Epithelial cell of esophagus (primary cell): ENCODE measurements at places on chromosomes 3 and 15.

GRCh38 chr3:116905794-116906193 is 196.2 kb downstream of the TUSC7 start:
- peak; percentile 74 for DNase-seq

GRCh38 chr15:33915571-33916407 is 52.5 kb upstream of the CHRM5 start:
- peak; percentile 67 for DNase-seq

DNA sequence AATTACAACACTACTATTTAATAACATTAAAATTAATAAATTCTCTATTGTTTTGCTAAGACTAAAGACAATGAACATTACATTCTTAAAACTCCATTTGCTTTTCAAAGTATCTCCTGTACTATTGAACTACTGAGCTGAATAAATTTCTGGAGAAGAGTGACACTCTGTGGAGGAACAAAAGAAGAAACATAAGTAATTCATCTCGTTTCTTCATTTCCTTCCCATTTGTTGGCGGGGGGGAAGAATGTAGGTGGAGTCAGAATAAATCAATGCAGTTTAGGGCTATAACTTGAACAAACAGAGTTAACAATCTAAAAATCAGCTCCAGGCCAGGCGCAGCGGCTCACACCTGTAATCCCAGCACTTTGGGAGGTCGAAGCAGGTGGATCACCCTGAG is 32.7 kb downstream of the EFHB start:
- no peak for DNase-seq

DNA sequence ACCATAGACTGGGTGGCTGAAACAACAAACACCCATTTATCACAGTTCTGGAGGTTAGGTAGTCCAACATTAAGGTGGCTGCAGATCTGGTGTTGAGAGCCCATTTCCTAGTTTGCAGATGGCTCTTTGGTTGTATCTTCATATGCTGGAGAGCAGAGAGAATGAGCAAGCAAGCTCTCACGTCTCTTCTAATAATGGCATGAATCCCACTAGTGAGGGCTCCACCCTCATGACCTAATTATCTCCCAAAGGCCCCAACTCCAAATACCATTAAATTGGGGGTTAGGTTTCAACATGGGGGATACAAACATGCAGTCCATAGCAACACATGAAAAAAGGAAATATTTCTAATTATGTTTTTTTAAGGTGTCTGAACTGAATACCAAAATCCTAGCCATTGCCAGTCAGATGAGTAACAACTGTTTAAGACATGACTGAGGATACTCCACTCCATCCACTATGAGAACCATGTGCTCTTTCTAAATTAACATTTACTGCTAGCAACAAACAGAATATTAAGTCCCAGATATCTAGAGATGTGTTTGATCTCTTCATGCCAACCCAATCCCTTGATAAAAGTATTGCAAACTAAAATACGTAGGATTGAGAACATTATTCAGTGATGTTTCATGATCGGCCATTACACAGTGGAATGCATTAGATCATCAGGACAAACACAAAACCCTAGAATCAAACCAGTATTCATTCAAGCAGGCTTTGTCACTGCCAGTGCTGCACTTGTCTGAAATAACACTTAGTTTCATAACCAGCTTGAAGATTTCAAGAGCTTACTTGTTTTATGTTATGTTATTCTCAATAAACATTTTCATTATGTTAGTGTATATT is 340.3 kb downstream of the SLC9A9 start:
- DNase-seq = peak; percentile 82

DNA sequence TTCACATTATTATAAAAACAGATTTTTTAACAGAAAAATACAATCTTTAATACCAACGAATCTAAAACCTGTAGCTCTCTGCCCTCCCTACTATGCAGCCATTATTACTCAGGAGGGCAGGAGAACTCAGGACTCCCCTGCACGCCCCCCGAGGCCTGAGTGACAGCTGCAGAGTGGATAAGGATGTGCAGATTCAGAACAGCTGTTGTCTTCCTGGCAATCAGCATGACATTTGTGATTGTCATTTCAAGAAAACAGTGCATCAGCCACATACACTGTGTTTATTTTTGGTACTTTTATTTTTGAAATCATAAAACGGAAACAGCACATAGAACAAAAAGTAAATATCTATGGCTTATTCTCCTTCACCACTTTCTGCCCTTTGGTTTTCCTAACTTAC is 450.8 kb downstream of the OCA2 start:
- DNase-seq = no peak

GRCh38 chr3:150014782-150015181 is 44.1 kb upstream of the PFN2 start:
- no peak for DNase-seq

GRCh38 chr3:126036056-126036549 is 47.8 kb downstream of the SLC41A3 start:
- no peak for DNase-seq

GRCh38 chr15:37099319-37100108 is 835 bp downstream of the MEIS2 start:
- peak; percentile 65 for DNase-seq

DNA sequence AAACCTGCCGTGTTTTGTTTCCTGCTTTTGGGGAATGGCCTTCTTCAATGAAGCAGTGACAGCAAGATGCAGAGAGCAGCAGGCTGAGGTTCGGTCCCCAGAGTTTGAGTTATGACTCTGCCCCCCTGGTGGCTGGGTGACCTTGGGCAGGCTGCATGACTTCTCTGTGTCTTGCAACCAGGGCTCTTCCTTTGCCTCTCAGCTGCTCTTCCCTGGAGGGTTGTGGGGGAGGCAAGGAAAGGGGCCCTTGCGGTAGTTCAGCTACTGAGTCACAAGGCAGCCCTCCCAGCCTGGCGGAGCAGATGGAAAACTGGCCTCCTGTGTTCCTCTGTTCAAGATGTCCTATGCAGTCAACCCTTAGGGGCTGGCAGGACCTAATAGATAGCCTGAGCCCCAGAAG is 17.1 kb downstream of the CTXND1 start:
- DNase-seq = peak; percentile 50

GRCh38 chr3:188083011-188083410 is 70.9 kb upstream of the LPP start:
- DNase-seq = no peak

GRCh38 chr3:9879830-9880549 is at the start of gene CIDEC:
Gene CIDEC (minus strand): TSS chr3:9880253. CDS start chr3:9878486, 1,767 bp downstream.
- no peak for DNase-seq

DNA sequence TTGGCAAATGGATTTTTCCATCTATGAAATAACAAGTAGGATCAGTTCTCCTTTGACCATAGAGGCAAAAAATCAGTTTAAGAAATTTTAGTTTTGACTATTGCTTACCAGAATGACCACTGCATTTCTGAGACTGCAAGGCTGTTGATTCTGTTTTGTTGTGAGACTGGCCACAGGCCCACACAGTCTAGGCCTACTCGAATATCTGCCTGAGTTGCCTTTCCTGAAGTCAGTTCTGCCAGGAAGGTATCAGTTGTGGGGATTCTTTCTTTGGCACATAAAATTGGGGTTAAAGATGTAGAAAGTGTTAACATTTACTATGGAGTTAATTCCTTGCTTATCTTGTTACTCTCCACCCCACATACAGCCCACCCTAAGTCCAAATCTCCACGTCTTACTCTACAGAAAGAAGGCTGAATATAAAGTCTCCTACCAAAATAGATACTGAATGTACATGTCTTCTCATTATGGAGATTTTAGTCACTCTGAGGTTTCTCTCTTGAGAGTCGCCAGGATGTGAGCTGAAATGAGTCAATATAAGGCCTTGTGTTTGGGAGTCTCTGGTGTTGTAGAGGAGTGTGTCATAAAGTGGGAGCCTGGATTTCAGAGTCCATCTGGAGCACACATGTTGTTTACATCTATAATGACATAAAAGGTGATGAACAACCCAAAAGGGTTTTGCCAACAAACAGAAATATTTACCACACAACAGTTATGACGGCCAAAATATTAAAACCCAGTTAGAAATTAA is 45.0 kb upstream of the WWTR1 start:
- DNase-seq = peak; percentile 64

DNA sequence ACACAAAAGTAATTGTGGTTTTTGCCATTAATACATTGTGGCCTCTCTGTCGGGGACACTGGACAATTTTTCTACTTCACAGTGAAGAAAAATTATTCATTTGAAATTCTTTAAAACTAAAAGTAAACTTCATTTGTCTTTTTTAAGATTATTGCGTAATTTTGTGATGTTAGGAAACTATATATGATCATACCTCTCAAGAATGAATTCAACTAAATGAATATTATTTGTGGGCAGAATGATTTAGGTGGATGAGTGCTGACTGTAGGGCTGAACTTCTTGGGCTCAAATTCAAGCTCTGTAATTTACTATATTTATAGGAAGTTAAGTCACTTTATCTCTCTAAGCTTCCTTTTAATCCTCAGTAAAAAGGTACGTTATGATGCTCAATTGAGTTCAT is 441.2 kb downstream of the ROBO1 start:
- DNase-seq = peak; percentile 6

DNA sequence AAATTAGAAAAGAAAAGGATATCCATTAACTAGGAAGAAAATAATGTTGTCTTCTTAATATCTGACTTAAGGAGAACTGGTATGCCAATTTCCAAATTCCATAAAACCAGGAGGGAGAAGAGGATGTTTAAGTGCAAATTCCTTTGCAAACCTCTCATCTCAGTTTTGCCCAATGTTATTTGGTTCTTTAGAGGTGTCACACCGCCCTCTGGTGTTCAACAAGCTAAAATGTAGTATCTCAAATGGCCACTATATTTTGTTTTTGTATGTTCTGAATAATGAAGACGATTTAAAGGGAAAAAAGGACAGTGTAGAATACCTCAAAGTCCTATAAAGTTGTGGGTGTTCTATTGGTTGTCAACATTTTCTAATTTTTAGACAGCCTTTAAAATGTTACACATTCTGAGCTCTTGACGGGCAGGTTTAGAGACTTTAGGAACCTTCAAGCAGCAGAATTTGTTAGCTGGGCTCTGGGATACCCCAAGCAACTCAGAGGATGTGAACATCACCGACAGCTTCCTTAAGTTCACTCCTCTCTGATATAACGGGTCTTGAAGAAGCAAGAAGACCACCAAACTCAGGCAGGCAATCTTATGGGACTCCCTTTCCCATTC is 458.3 kb downstream of the MFSD1 start:
- peak; percentile 74 for DNase-seq

DNA sequence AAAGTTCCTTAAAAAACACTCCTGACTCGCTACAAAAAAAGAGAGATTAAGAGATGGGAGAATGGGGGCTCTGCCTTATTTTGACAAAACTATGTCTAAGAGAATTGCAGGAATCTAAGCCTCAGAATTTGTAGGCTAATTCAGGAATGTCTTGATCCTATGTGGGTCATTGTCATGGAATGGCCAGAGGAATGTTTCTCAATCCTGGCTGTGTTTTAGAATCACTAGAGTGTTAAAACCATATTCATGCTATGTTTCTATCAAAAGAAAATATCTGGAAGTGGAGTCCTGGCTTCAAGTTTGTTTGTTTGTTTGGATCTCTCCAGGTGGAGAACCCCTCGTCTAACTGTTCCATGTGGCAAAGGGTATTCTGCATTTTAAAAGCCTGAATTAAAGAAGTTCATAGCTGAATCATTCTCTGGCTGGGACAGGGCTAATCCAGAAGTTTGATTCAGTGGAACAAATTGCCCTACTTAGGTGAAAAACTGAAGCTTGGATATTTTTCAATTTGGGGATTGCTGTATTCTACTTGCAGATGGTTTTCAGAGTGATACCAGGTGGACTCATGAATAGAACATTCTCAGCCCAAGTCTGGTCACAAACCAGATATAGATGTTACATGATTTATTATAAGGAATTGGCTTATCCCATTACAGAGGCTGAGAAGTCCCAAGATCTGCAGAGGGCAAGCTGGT is 28.2 kb downstream of the GJD2 start:
- no peak for DNase-seq

DNA sequence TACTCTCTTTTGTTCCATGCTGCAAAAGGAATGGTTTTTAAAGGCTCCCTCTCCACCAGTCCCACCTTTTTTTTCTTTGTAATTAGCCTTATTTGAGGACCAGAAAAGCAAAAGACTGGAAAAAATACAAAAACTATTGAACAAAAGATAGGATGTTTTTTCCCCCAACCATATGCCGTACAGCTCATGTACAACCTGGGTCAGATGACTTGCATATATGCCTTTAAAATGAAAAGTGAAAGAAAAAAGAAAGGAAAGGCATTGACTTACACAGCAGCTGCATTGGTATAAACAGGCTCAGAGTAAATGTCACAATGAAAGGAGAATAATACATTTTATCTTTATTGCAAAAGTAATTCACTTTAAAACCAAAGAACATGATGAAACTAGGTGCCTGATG is 69.5 kb upstream of the CMC1 start:
- no peak for DNase-seq

DNA sequence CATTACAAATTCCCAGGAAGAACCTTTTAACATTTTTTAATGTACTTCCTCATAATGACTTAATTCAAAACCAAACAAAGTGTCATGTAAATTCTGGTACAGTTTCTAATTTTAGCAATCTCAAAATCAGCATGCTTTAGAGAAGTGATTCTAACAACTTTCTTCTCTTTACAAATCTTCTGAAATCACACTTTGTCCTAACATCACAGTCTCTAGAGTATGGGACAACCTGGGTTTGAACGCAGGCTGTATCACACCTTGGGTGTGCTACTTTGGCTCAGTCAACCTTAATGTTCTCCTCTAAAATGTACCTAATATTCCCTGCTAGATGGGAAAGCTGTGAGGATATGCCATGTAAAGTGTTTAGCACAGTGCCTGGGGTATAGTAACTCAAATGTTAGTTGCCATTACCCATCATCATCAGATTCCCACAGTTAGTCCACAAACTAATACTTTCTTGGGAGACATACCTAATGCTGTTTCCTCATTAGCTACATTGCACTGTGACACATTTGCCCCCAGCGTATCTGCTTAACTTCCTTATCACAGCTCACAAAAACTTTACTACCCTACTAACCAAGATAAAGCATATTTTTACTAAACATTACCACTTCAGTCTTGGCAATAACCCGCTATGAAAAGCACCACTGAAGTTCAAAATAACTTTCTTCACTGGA is 3.1 kb downstream of the TSPAN3 start:
- DNase-seq = no peak

GRCh38 chr3:152445212-152445611 is 176.5 kb downstream of the MBNL1 start:
- peak; percentile 22 for DNase-seq

GRCh38 chr3:120764206-120764605 is 21.7 kb downstream of the GTF2E1 start:
- DNase-seq = no peak

GRCh38 chr3:195582947-195583346 is 793 bp downstream of the APOD start:
- DNase-seq = no peak

DNA sequence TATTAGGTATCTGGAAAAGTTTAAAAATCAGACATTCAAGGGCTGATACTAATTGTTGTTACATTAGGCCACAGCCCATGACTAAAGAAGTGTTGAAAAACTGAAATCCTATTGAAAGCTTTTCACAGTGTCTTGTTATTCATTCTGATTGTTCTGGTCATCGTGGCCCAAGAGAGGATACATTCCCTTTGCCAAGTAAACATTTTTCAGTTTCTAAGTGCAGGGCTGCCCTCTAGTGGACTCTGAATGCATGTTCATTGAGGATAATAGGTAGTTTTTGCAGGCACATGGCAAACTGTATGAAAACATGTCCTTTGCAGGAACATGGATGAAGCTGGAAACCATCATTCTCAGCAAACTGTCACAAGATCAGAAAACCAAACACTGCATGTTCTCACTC is 181.1 kb downstream of the MYRIP start:
- DNase-seq = peak; percentile 64
